ENCODE measurements at places on chromosomes 12 and 14. TPM values are rescaled to one million over a fixed set of nuclear protein-coding genes. Genes with fewer than 3 reads are reported as not detected.

Gene PARPBP
- 8.9 TPM for total RNA-seq

Gene TAS2R50
- total RNA-seq, result not detected

Gene DBX2
- total RNA-seq, result not detected

Gene ARHGEF25
- total RNA-seq, result 51.6 TPM

Gene SDR9C7
- not detected for total RNA-seq

Gene PLD4
- not detected for total RNA-seq

Gene HIP1R
- total RNA-seq, result 36.6 TPM

Gene TGM1
- total RNA-seq, result 0.35 TPM

Gene SALL2
- 8.7 TPM for total RNA-seq

Gene ARHGEF40
- 20.9 TPM for total RNA-seq

Gene LAG3
- total RNA-seq, result 0.35 TPM

Gene NUDT4
- 40.9 TPM for total RNA-seq

Gene RNF212B
- total RNA-seq, result not detected

Gene GDF3
- not detected for total RNA-seq

Gene CMKLR1
- total RNA-seq, result not detected

Gene ACRBP
- total RNA-seq, result 0.18 TPM

Gene SLCO1B1
- not detected for total RNA-seq

Gene SLC6A12
- not detected for total RNA-seq

Gene PPP1R3E
- total RNA-seq, result 1.2 TPM

All from myometrial cell (primary cell).